ENCODE measurements at places on chromosomes 13 and 19. TPM values are rescaled to one million over a fixed set of nuclear protein-coding genes. Genes with fewer than 3 reads are reported as not detected.

- no peak for DNase-seq
These were observed 404.7 kb downstream of the IRS2 start for GRCh38 chr13:109381546-109382180.

GRCh38 chr19:6234527-6234926 lies 45.2 kb downstream of the MLLT1 start:
- DNase-seq, result no peak

GRCh38 chr19:40365613-40366401 lies 17.3 kb downstream of the PLD3 start:
- no peak for DNase-seq

DNA sequence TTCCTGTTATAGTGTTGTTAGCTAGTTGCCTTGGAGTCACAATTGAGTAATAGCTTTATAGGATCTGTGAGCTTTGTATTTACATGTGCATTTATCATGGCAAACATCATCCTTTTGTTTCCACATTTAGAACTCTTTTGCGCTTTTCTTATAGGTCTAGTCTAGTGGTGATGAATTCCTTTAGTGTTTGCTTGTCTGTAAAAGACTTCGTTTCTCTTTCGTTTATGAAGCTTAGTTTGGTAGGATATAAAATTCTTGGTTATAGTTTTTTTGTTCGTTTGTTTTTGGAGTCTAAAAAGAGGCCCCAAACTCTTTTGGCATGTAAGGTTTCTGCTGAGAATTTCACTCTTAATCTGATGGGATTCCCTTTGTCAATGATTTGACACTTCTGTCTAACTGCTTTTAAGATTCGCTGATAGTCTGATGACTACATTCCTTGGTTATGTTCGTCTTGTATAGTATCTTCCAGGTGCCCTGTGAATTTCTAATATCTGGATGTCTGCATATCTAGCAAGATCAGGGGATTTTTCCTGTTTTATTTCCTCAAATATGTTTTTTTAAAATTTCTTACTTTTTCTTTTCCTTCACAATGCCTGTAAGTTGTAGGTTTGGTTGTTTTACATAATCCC lies 20.2 kb downstream of the DNAJC3 start:
- DNase-seq, result no peak

DNA sequence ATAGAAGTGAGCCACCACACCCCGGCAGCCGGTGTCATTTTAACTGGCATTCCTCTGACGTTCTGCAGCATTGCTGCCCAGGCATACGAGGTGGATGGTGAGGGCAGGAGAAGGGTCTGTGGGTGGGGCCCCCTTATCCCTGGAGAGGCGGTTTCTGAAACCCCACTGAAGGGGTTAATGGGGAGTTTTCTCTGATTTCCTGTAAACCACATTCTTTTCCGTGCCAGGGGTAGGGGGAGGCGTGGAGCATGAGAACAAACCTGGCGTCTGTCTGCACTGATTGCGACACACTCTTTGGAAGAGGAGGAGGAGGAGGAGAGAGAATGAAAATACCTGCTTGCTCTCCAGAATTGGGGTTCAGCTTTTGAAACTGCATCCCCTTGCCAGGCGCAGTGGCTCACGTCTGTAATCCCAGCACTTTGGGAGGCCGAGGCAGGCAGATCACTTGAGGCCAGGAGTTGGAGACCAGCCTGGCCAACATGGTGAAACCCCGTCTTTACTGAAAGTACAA lies 2.7 kb upstream of the C3 start:
- no peak for DNase-seq

PSG11 gene
- not detected for polyA plus RNA-seq

ZNF571 gene
- polyA plus RNA-seq, result 11.4 TPM
